ENCODE measurements at places on chromosomes 16 and 17.

- DNase-seq = peak; percentile 14
These were observed 154.5 kb downstream of the BCAS3 start for GRCh38 chr17:60832151-60832585.

DNA sequence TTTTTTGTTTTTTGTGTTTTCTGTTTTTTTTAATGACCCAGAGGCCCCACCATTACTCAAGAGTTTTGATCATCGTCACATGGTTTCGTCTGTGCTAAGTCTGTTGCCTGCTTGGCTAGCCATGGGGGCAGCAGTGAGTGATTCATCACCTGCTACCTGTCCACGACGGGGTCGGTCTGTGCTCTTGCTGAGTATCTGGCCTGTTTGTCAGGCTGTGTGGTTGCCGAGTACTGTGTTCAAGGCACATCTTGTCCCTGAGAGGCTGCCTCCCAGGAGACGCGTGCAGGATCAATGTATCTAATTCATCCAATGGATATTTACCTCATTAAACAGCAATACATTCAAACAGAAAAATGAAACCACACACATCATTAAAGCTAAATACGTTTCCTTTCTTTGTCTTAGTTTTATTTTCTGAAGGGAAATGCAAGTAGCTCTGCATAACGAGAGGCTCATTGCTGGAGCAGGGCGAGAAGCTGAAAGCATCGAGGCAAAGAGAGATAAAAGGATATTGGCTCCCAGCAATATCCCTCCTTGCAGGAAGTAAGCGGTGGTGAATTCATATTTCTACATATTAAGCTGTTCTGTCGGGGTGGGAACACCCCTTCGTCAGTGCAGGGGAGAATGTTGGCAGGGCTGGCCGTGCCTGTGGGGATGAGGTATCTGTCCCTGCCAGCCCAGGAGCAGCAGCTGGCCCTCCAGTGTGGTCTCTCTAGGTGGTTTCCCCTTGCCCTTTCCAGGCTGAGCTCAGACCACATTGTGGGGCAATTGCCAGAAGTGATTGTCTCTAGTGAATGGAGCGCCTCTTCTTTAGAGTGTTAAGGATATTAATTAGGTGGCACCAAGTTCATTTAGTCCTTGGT lies 166.2 kb upstream of the ASIC2 start:
- DNase-seq = no peak

- no peak for DNase-seq
These were observed 51.2 kb downstream of the CLEC16A start for GRCh38 chr16:10995565-10995964.

DNA sequence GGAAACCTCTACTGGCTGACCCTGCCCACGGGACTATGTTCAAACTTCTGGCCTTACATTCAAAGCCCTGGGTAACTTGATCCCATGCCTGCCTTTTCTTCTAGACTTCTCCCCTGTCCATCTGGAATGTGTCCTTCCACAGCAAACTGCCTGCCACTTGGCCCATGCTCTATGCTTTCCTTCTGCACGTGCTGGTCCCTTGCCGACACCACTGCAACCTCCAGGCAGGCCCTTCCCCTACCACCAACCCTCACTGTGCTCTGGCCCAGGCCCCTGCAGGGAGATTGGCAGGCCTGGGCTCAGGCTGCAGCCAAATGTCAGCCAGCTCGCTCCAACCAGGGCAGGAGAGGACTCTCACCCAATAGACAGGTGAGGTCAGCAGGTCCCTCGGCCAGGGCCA lies 11.0 kb downstream of the HSD11B2 start:
- DNase-seq = no peak

- no peak for DNase-seq
These were observed 4.6 kb upstream of the MPP2 start for GRCh38 chr17:43911904-43912303.

GRCh38 chr16:72409423-72409822 lies 237.5 kb upstream of the PMFBP1 start:
- DNase-seq = peak; percentile 19

DNA sequence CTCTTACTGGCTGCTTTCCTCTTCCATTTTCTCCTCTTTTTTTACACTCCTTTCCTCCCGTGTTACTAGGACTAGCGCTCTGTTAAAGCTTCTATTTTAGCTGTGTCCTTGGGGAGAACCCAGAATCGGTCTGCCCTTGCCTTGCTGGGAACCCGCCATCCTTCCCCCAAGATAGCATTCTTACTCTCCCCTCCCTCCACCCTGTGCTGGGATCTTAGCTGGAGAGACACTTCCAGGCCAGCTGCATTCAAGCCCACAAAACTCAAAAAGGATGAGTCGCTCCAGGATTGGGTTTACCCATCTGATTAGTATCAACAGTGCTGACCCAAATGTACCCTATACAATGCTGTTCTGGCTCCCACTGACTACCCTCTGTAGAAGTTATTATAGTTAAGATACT lies 200.5 kb upstream of the ASIC2 start:
- no peak for DNase-seq

DNA sequence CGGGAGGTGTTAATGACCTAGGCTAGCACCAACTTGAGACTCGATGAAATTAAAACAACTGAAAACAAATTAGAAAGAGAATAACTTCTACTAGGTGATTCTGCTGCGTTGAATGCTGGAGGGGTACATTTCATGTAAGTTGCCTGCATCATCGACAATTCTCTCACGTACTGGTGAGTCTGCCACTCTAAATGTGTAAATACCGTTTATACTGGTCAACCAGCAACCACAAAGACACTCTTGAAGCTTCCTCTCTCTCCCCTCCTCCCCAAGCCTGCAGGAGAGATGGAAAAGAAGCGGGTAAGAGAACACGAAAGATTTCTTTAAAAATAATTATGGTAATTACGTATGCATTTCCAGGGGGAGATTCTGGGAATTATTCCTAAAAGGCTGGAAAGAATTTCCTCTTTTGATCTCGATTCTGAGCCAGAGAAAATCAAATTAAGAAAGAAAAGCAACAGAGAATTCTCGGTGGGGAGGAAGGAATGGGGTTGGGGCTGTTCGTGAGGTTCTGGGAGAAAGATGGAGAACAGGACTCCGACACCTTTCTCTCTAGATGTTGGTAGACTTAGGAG lies 68.6 kb upstream of the MRTFB start:
- DNase-seq = peak; percentile 56

DNA sequence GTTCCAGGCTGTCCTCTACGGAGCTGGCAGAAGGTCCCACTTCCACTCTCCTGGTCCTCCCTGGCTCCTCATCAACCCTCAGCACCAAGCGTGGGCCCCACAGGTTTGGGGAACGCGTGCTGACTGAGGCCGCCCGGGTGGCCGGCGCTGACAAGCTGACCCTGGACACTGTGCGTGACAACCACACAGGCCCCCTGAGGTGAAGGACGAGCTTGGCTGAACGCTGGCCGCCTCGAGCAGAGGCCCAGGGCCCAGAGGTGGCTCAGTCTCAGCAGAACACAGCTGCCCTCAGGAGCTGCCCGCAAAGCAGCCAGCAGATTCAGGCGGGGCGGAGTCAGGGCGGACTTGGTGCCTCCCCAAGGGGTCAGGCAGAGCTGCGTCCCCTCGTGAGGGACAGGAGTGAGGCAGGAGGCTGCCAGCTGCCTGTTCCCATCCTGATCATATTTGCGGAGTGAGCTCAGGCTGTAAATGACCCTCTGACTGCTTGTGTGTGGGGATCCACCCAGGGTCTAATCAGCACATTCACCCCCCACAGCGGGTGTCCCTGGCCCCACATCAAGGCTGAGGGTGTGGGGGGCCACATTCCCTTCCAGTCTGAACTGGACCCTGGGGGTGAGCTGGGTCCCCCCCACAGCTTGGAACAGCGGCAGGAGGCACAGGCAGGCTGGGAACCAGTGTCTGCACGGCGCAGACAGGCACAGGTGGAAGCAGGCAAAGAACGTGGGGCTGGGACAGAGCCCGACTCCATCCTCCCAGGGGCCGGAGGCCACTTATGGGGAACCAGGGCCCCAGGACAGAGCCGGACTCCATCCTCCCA lies 105.1 kb upstream of the METRNL start:
- DNase-seq = no peak

- peak; percentile 88 for DNase-seq
These were observed 260.4 kb upstream of the TBX2 start for GRCh38 chr17:61139219-61139618.

DNA sequence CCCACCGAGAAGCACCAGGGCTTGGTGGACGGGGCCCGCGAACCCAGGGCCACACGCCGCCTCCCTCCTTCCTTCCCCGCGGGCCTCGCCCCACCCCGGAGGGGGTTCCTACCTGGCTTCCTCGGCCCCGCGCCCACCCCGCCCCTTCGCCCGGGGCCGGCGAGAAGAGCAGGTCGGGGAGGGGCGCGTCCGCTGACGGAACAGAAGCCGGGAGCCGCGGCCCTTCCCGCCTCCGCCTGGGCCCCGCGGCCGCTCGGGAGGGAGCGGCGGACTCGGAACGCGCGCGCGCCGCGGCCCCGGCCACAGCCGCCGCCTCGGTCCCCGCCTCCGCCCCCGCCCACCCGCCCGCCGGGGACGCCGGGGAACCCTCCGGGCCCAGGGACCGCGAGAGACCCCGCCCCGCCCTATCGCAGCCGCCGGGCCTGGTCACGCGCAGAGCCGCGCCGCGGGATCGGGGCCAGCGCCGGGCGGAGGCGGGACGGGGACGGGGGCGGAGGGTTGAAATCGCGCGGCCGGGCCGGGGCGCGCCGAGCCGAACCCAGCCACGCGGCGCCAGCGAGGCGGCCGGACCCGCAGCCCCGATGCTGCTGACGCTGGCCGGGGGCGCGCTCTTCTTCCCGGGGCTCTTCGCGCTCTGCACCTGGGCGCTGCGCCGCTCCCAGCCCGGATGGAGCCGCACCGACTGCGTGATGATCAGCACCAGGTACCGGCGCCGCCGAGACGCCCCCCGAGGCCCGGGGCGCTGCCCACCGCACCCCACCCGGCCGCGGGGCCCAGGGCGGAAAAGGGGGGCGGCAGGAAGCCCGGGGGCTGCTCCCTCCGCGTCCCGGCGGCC lies at the start of gene TLCD3A:
TSS of gene TLCD3A (plus strand) at position 530 of the 835 bp plus-strand sequence. CDS start at position 582, 52 bp downstream.
- peak; percentile 75 for DNase-seq

- DNase-seq = no peak
These were observed 310.5 kb upstream of the IRX5 start for GRCh38 chr16:54620197-54620596.

DNA sequence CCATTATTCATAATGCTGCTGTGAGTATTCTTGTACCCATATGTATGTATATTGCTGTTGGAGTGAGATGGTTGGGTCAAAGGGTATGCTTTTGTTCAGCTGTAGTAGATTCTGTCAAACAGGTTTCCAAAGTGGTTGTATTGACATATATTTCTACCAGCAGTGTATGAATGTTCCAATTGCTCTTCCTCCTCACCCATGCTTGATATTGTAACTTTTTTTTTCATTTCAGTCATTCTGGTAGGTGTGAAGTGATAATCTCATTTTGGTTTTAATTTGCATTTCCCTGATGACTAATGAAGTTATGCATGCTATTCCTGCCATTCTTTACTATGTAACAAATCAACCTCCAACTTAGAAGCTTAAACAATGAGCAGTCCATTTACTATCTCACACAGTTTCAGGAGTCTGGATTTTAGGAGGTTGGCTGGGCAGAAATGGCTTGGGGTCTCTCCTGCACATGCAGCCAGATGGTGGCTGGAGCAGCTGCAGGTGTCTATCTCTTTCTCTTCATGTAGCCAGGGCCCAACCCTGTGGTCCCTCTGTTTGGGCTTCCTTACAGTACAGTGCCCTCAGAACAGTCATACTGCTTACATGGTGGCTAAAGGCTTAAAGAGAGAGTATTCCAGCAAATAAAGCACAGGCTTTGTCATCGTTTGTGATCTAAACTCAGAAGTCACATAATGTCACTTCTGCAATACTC lies 21.2 kb downstream of the ERAL1 start:
- no peak for DNase-seq

All from EH (cell line).